Stimulated activated naive CD4-positive, alpha-beta T cell treated with Interleukin-2 at 50 U/mL for 16 hours (primary cell): ENCODE measurements at places on chromosomes 7 and 10.

GRCh38 chr10:132027423-132027983 lies 38.2 kb upstream of the JAKMIP3 start:
- no peak for DNase-seq

DNA sequence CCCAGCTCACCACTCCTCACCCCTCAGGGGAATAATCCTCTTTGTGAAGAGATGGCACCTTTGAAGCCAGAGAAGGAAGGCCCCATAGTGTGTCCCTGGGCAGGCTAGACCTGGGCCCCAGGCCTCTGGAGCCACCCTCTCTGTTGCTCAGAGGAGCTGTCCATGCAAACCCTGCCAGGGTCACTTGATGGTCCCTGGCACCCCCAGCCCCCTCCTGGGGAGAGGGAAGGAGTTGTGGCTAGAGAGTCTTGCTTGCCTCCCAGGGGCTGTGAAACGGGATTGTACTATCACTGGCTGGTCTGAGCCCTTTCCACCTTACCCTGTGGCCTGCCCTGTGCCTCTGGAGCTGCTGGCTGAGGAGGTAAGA lies 5.8 kb downstream of the GHRHR start:
- DNase-seq: no peak

- no peak for DNase-seq
Observed at GRCh38 chr10:58886406-58886805, 290.0 kb upstream of the PHYHIPL start.

DNA sequence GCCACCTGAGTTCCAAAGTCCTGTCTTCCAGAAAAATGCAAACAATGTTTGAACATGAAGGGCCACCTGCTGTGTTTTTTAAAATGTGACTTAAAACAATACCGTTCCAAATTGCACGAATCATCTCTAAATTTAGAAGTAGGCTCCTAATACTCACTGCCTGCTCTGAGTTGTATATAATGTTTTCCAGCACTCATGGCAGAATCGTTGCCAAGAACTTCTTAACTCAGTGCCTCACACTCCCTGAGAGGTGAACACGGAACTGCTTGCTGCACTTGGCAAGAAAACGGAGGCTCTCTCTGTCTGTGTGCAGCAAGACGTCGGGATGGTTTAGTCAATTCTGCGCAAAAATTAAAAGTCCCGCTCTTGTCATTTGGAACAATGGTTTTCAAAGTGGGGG lies 757.3 kb upstream of the AUTS2 start:
- DNase-seq: no peak

- DNase-seq: no peak
Observed at GRCh38 chr7:94875201-94875600, 32.2 kb upstream of the PPP1R9A start.

DNA sequence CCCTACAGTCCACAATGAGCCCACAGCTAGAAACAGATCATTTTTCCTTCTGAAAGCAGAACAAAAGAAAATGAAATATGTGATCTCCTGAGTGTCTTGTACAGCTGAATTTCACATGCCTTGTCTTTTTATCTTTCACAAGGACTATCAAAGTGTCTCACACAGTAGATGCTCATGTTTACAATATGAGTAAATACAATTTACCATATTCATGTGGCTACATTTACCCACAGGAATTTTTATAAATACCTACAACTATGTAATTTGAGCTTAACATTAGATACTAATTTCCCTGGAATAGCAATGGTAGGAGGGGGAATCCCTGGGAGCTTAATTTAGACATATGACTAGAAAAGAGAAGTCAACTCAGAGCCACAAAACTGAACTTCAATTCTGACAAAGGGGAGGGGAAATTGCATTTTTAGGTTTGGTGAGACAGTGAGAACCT lies 186.2 kb downstream of the MACC1 start:
- no peak for DNase-seq

DNA sequence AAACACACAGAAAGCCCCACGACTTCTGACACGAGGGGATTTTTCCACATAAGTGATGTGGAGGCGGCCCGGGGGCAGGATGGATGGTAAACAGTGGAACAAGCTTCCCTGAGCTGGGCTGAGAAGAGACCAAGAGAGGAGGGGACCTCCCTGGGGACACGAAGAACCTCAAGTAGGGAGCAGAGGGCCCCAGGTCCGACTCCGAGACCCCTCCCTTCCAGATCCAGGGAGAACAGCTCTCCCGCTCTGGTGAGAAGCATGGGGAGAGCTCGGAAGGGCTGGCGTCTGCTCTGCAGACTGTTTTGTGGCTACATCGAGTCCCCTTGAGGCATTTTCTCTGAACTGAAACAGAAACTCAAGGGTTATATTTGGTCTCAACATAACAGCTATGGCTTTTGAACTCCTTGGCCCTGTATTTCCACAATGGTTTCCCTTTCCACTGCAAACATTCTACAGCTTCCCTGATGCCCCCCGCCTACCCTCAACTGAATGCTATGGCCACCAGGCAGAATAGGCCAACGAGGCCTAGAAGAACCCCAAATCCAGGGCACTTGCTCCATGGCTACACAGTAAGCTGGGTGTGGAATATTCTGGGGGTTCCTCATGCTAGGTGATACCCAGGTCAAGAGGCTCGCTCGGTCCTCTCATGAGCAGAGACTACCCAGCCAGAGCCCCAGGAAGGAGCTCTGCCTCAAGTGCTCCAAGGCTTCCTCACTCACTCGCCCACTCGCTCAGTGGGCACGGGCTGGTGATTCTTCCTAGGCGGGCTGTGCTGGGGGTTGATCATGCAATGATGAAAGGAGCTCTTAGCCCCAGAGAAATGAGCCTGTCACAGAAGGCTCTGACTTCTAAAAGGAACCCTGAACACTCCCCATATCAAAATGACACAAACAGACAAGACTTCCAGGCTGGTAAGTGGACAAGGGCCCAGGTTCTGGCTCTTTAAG lies 47.5 kb downstream of the FAM53B start:
- DNase-seq: peak; percentile 40

DNA sequence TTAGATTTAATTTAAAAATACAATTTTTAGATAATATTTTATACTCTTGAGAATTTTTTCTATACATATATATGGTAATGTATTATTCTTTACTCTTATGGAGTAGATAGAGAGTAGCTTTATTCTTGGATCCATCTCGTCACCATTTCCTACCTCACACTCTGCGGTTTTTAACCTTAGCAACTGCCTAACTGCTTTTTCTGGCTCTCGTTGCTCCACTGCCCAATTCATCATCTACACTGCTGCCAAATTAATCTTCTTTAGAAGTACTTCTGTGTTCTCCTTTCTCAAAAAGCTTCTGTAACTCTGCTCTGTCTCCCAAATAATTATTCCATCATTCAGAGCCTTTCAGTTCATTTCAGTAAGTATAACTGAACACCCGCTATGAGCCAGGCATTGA lies 35.3 kb downstream of the CAPZA2 start:
- no peak for DNase-seq

- DNase-seq: no peak
Observed at GRCh38 chr7:139505563-139505962, 17.9 kb upstream of the CLEC2L start.

GRCh38 chr7:38220452-38220851 lies 42.4 kb downstream of the STARD3NL start:
- no peak for DNase-seq
